ENCODE measurements at places on chromosomes 1 and 21. TPM values are rescaled to one million over a fixed set of nuclear protein-coding genes. Genes with fewer than 3 reads are reported as not detected.

FAM110D gene
- polyA plus RNA-seq, result 0.50 TPM

CLDN19 gene
- not detected for polyA plus RNA-seq

BCAR3 gene
- 49.2 TPM for polyA plus RNA-seq

MYOM3 gene
- polyA plus RNA-seq, result 0.05 TPM

SPRR3 gene
- polyA plus RNA-seq, result not detected

DNA sequence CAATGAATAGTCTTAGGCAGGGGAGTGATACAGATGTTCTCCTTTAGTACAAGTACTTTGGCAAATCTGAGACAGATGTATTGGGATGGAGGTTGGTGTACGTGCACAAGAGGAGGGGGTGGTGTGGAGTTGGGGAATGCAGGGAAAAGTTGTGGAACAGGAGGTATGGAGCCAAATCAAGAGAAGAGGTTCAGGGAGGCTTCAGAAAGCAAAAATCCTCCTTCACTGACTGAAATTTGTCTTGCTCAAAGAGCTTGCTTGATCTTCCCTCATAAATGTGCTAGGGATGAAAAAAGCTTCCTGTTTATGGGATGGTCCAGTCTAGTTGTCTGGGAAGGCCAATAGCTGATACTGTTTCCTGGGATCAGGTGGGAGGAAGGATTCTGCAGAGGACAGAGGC lies 5.8 kb downstream of the RNF19B start:
- no peak for DNase-seq

GRCh38 chr1:100874433-100874832 lies 20.2 kb downstream of the EXTL2 start:
- no peak for DNase-seq

GRCh38 chr1:165327538-165327937 lies 29.0 kb downstream of the LMX1A start:
- DNase-seq, result no peak
